ENCODE measurements at places on chromosomes 5 and 9. TPM values are rescaled to one million over a fixed set of nuclear protein-coding genes. Genes with fewer than 3 reads are reported as not detected.

DNA sequence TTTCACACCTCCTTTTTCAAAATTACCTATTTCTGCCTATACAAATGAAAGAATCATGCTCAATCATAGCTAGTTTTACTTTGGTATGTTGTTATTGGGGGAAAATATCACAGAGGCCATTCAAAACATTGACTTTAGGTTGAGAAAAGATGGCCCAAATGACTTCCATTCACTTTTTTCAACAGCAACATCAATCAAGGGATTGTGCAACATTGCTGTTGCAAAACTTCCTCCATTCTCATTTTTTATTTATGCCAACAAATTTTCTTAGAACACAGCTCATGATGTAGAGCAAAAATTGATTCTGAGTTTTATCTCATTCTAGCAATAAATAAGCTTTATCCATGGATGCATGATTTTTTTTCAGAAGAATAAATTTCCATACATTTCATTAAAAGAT, 93.6 kb upstream of the RORB start:
- DNase-seq, result no peak

DNA sequence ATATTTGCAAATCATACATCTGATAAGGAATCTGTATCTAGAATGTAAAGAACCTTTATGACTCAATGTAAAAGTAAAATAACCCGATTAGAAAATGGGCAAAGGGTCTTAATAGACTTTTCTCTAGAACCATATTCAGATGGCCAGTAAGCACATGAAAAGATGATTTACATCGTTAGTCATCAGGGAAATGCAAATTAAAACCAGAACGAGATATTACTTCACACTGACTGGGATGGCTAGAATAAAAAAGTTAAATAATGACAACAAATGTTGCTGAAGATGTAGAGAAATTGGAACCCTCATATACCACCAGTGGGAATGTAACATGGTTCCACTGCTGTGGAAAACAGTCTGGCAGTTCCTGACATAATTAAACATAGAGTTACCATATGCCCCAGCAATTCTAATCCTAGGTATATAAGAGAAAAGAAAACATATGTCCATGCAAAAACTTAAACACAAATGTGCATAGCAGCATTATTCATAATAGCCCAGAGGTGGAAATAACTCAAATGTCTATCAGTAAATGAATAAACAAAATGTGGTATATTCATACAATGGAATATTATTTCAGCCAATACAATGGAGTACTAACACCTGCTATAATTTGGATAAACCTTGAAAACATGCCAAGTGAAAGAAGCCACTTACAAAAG, 100.4 kb upstream of the MAMDC2 start:
- no peak for DNase-seq

- DNase-seq, result no peak
These were observed 2.8 kb downstream of the DCAF12 start for GRCh38 chr9:34123682-34124081.

- DNase-seq, result no peak
These were observed 103.1 kb upstream of the ISL1 start for GRCh38 chr5:51279983-51280706.

- peak; percentile 37 for DNase-seq
These were observed 10.0 kb downstream of the HBEGF start for GRCh38 chr5:140336388-140336787.

- DNase-seq, result no peak
These were observed 46.0 kb downstream of the MYO10 start for GRCh38 chr5:16889972-16890519.

DNA sequence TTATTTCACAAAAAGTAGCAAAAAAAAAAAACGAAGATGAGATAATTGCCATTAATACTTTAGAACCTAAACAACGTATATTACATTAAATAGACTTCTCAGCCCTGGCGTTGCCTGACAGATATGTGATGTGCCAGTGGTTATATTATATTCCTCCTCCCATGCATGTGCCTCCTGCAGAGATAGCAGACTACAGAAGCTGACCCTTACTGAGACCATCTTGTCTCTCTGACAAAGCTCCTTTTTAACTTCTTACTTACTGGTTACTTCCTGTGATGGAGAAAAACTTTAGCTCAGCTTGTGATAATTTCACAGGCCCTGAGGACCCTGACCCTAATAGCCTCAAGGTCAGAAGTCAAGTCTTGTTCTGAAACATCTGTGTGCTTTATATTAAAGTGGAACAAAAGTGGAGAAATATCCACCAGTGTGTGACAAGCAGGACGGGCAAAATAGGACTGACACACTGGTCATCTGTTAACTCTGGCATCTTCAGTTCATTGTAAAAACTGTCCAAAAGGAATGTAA, 80.6 kb upstream of the POU5F2 start:
- no peak for DNase-seq

- peak; percentile 23 for DNase-seq
These were observed 62.5 kb upstream of the PTPN3 start for GRCh38 chr9:109560470-109561132.

- no peak for DNase-seq
These were observed 330.4 kb downstream of the ICE1 start for GRCh38 chr5:5752844-5753243.

DNA sequence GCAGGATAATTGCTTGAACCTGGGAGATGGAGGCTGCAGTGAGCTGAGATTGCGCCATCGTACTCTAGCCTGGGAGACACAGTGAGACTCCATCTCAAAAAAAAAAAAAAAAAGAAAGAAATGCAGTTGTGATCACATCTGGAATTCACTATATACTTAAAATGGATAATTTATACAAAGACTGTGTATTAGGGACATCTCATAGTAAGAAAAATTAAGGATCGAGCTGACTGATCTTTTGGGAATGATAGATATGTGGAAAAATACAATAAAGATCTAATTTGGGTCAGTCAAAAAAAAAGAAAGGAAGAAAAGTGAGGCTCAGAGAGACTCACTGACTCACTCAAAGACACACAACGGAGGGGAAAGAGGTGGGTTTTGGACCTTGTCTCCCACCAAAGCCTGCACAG, 73.2 kb upstream of the STXBP1 start:
- DNase-seq, result no peak

DNA sequence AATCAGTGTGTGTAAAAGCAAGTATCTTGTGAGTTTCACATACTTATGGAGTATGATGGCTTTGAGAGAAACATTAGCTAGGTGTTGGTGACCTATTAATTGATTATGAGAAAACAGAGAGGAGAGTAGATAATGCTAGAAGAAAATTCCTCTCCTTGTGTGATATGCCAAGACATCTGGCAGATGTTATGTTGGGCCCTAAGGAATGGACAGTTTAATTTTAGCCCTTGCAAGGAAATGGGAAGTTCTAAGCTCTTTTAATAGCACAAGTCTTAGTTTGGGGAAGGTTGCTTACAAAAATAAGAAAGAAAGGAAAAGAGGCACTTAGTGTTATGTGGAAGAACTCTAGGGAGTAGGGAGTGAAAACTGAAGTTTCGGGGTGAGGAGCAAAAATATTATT, 5.1 kb downstream of the ZNF462 start:
- DNase-seq, result no peak

DNA sequence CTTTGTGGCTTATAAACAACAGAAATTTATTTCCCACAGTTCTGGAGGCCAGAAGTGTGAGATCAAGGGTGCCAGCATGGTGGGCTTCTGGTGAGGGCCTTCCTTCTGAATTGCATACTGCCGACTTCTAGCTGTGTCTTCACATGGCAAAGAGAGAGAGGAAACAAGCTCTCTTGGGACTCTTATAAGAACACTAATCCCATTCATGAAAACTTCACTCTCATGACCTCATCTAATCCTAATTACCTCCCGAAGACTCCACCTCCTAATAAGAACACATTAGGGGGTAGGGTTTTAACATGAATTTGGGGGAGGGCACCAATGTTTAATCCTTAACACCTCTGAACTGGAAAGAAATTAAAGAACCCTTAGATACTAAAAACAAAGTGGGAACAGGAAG, 75.9 kb upstream of the MINAR2 start:
- DNase-seq, result no peak

DNA sequence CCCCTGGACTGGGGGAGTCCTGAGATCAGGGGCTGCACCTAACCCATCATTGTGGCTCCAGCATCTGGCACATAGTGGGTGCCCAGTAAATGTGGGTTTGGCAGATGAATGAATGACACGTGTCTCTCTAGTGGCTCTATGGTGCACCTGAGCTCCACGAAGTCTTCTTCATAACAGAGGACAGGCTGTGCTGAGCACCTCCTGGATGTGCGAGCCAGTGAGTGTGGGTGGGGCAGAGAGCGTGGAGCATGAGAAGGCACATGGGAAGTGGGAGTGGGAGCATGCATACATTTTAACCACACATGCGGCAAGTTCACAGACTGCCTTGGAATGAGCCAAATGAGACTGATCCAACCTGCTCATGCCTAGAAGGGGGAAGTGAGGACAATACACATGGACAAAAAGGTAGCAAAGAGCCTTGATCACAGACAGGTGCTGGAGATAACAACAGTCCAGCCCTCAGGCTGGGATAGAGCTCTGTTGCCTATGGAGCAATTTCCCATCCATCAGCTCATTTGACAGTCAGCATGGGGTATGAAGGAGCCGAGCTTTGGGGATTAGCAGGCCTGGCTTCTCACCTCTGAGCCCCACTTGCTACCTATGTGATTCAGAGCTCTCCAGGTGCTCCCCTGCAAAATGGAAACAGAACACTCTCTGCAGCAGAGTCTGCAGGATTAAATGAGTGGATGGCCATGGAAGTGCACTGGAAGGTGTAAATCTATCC, 76.2 kb upstream of the TBC1D2 start:
- DNase-seq, result no peak

- no peak for DNase-seq
These were observed 186.3 kb upstream of the ADCY2 start for GRCh38 chr5:7209658-7210057.

DNA sequence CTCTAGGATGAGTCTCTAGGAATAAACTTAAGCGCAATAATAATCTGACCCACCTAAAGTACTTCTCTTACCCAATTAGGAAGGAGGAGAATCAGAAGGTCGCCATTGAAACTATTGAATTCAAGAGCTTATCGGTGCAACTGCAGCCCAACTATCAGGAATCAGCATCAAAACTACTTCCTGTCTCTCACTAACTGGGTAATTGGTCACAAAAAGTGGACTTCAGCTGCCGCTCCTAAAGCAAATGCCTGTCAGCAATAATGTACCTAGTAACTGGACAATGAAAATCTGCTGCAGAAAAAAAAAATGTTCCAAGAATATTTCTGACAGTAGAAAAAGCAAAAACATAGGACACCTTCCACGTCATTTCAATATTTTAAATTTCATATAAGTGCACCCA, 3.3 kb downstream of the OR1L8 start:
- no peak for DNase-seq

GRCh38 chr5:153456354-153456753, 34.1 kb upstream of the GRIA1 start:
- no peak for DNase-seq

DNA sequence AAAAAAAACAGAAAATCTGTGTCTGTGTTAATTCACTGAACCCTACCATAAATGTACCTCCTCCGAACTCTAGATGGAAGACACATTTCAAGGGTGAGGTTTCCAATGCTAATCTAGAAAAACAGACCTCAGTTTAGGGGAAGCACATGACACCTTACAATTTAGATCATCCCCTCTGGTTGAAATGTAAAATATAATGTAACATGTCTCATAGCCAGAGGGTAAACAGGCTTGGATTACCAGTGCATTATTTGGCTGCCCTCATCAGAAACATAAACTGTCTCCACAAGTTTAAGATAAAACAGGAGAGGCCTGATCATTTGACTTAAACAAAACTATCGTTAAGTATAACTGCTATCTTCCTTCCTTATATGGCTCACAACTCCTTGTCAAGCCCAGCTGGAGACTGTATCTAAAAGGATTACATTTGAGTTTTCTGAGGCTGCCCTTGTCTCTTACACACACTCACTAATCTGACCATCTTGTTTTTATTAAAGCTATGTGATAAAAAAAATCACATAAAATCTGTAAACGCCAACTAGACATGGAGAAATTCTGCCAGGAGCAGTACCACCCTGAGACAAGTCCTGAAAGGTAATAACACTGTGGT, 105.7 kb downstream of the LURAP1L start:
- no peak for DNase-seq

GRCh38 chr9:106482733-106483132, 380.2 kb upstream of the ZNF462 start:
- DNase-seq, result no peak

DNA sequence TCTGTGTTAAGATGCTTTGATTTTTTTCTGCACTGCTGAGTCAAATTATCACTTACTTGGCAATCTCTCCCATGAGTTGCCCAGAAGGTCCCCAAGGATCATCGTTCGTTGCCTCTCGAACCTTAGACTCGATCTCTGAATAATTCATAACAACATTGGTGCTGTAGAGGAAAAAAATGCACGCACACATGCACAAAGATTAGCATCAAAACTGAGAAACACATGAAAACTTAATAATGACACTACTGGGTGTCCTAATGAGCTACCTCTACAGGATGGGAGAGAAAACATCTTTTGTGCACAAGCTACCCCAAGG, 41.6 kb downstream of the CLINT1 start:
- no peak for DNase-seq

DNA sequence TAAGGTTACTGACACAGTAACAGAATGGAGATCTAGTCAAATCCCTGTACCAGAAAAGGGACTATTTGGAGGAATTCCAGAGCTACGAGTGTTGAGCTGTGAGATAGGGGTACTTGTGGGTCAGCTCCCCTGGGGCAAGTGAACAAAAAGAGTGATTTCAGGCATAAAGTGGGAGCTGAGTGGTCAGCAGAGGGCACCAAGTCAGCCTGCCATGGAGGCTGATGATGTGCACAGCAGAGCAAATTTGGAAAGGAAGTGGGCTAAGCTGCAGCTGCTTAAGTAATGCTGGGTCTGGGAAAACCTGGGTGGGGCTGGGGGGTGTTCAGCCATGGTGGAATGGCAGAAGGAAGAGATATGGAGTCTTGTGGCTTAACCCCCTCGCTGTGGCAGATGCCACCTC, 327.9 kb downstream of the NTRK2 start:
- DNase-seq, result no peak

- DNase-seq, result no peak
These were observed 8.3 kb downstream of the NANS start for GRCh38 chr9:98064623-98065392.

TRAF1 gene
- total RNA-seq, result 2.6 TPM

KLF4 gene
- total RNA-seq, result 28.0 TPM

IFNA10 gene
- total RNA-seq, result not detected

TCERG1 gene
- total RNA-seq, result 20.1 TPM

TYRP1 gene
- 74.1 TPM for total RNA-seq

CDH18 gene
- total RNA-seq, result not detected

CEP120 gene
- 11.8 TPM for total RNA-seq

CAVIN4 gene
- total RNA-seq, result 50.9 TPM

STOM gene
- 165 TPM for total RNA-seq

PDE8B gene
- 5.9 TPM for total RNA-seq

GRXCR2 gene
- total RNA-seq, result 1.1 TPM

TICAM2 gene
- 2.3 TPM for total RNA-seq

OR1N2 gene
- total RNA-seq, result not detected

NTNG2 gene
- 1.9 TPM for total RNA-seq

MATR3 gene
- 121 TPM for total RNA-seq
